T1000 (cell line): ENCODE measurements at places on chromosomes 12 and 14.

DNA sequence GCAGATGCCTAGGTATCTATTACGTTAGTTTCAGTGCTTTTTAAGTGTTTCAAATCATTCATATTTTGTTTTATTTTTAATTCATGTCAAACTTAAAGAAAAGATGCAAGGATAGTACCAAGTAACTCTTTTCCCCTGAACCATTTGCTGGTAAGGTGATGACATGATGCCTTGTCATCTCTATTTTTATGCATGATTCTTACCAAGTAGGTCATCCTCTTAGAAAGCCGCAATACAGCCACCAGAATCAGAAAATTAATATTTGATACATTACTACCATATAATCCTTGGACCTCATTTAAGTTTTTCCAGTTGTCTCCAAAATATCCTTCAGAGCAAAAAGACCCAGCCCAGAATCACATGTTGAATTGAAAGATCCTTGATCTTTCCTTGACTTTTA, 22.3 kb downstream of the ATP5MC2 start:
- DNase-seq = no peak

- DNase-seq = no peak
Observed at GRCh38 chr12:131443019-131444000, 267.6 kb upstream of the SFSWAP start.

- no peak for DNase-seq
Observed at GRCh38 chr14:104195878-104196277, 57.5 kb downstream of the KIF26A start.

GRCh38 chr12:32755654-32756475, at the start of gene YARS2:
Gene YARS2 (minus strand): TSS chr12:32755897. CDS start chr12:32755874, 23 bp downstream.
- DNase-seq = peak; percentile 86

DNA sequence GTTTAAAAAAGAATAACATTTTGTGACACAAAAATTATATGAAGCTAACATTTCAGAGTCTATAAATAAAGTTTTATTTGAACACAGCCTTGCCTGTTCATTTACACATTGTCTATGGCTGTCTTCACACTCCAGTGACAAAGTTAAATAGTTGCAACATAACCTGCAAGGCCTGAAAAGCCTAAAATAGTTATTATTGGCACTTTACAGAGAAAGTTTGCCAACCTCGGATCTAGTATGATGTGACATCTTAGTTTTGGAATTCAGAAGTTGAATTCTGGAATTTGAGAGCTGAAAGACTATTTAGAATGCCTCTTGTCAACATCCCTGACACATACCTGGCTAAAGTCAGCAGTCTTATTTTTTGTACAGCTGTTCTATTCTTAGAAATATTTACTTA, 68.3 kb downstream of the DYRK2 start:
- no peak for DNase-seq

- DNase-seq = no peak
Observed at GRCh38 chr14:103172921-103173320, 49.7 kb downstream of the TNFAIP2 start.

- no peak for DNase-seq
Observed at GRCh38 chr12:4379405-4379804, at the start of gene FGF23. Gene FGF23 (minus strand): TSS chr12:4379712. CDS start chr12:4379582, 130 bp downstream.

GRCh38 chr14:89646971-89647370, 229.9 kb upstream of the FOXN3 start:
- no peak for DNase-seq

GRCh38 chr12:132327336-132328171, 1.8 kb downstream of the GALNT9 start:
- DNase-seq = no peak

- no peak for DNase-seq
Observed at GRCh38 chr12:52380271-52380694, 5.2 kb downstream of the KRT84 start.

DNA sequence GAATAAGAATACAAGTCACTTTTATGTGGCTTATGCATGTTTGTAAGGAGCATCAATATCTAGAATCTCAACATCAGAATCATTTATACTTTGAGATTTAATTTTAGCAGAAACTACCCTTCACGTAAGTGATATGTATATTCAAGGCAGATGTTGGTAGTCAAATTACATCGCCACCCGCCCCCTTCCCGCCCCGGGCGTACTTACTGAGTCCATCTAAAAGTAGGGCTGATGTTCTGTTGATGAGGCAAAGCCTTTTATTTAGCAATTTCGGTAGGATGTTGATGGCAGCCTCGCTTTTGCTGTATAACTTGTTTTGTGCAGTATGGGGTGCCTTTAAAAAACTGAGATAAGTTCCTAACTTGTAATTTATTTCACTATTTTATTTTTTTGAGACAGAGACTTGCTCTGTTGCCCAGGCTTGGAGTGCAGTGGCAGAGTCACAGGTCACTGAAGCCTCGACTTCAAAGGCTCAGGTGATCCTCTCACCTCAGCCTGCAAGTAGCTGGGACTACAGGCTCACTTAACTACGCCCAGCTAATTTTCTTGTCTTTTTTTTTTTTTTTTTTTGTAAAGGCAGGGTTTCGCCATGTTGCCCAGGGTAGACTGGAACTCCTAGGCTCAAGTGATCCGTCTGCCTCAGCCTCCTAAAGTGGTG, 30.8 kb downstream of the KTN1 start:
- DNase-seq = no peak

GRCh38 chr12:10590966-10591365, 22.4 kb downstream of the MAGOHB start:
- no peak for DNase-seq

- DNase-seq = no peak
Observed at GRCh38 chr14:63899953-63900352, 47.1 kb downstream of the SYNE2 start.

- no peak for DNase-seq
Observed at GRCh38 chr12:125128439-125129178, 63.4 kb downstream of the AACS start.

DNA sequence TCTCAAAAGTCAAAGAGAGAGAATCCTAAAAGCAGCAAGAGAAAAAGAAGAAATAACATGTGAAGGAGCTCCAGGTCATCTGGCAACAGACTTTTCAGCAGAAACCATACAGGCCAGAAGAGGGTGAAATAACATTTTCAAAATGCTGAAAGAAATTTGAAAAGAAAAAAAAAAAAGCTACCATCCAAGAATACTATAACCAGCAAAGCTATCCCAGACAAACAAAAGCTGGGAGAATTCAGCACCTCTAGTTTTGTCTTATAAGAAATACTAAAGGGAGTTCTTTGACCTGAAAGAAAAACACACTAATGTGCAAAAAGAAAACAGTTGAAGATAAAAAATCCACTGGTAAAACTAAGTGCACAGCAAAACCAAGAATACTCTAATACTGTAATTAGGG, 36.8 kb downstream of the SLC41A2 start:
- no peak for DNase-seq

DNA sequence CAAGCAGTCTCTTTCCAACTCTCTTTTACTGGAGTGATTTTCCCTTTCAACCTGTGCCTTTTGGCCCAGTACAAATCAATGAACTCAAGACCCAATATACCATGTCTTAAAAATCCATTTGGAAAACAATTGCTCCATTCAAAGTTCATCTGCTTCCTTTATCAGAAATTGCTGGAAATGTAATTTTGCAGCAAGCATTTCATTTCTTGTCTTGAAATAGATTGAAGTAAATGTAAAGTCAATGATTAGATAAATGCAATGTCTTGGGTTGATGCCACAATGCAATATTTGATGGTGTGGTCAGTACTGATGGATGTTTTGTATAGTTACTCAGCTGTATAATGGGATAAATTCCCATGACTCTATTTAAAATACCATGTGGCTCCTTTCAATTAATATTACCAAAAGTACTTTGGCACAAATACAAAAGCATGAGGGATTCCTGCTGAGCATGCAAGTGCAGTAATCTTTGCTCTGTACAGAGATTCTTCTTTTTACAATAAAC, 707.7 kb upstream of the NOVA1 start:
- no peak for DNase-seq

GRCh38 chr14:56338674-56339073, 220.5 kb downstream of the PELI2 start:
- no peak for DNase-seq

DNA sequence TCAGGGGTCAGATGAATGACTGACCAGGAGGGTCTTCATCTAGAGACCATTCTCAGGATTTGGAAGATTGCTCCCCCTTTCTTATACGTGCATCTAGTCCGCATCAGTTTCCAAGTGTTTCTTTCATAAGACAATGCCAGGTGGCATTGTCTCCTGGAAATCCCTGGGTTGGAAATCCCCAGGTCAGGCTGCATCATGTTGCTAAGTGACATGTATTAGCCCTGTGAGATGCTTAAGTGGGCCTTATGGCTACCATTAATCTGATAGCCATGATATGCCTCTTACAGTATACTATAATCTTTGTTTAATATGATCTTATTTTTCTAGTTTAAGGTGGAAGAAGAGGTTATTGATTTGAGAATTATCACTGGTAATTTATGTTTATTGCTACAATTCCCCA, 92.8 kb downstream of the DIO3 start:
- no peak for DNase-seq

- peak; percentile 48 for DNase-seq
Observed at GRCh38 chr14:96098309-96098998, 59.3 kb downstream of the C14orf132 start.

DNA sequence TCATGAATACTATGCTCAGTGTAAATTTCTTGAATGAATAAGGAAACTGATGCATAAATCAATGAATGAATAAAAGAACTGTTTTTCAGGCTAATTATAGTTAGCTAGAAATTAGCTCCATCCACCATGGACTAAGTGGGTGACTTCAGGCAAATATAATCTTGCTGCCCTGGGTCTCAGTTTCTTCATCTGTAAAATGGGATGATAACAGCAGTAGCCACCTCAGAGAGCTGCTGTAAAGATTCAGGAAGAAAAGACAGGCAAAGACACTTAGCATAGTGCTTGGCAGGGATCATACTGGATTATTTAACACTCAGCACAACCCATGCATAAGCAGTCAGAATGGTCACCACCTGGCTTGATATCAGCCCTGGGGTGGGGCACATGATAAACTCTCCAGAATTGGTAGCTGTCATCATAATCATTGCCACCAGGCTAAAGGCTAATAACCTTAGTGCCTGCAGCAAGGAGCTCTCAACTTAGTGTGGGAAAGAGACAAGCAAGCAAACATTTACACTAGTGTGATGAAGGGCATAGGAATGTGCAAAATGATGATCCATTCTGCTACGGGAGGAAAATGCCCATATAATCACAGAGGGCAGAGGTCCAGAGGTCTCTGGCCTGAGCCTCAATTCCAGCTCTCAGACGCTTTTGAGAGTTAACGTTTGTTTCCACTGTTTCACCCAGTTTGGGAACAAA, 234.7 kb upstream of the TBX3 start:
- DNase-seq = no peak

- DNase-seq = no peak
Observed at GRCh38 chr12:30570211-30570890, 125.3 kb downstream of the IPO8 start.

- no peak for DNase-seq
Observed at GRCh38 chr14:79453276-79453675, 758.0 kb downstream of the DIO2 start.

DNA sequence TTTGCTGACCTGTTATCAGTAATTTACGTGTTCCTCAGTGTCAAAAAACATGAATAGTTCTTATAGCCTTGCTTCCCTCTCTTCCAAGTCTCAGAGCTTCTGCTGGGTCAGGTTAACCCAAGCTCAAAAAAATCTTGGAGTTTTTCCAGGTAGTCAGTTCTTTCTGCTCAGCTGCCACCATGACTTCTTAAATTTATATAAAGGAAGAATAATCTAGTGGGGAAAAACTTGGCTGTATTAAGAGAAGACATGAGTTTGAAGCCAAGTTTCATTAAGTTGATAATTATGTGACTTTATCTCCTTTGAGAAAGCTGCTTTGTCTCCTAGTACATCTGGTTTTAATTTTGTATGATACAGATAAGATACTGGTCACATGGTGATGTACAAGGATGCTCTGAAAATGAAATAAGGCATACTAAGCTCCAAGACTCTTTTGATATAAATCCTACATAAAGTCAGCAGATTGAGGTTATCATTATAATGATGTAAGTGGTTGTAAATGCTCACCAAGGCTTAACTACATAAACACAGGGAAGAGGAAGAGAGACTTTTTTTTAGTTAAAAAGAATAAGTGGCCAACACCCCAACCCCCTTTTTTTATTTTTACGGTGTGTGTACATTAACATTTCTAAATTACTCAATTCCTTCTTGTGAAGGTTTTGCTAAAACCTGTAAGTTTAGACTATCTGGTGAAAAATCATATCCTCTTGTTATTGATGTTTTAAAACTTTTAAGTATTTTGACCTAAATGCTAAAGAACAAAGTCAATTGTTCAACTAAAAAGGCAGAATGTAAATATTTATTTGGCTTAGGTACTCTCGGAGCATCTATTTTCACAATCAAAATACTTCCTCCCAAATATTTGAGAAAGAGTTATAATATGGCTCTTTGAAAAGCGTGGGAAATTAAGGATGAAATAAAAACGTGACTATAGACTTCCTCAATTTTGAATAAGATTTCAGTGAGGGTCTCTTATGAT, 84.1 kb upstream of the SLC38A2 start:
- DNase-seq = no peak

GRCh38 chr14:25622763-25623162, 572.8 kb upstream of the STXBP6 start:
- DNase-seq = no peak

DNA sequence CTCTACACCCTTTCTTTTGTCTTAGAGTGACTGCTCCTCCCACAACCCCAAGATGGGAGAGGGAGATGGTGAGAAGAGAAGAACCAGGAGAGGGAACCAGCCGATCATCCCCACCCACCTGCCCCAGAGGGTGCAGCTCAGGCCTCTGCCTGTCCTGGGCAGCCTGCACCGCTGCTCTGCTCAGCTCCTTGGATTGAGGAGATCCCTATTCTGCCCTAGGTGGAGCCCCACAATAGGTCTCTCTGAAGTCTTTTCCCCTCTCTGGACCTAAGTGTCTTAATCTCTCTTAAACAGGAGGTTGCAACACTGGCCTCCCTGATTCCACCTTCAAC, 2.2 kb downstream of the ANKRD33 start:
- DNase-seq = no peak
